ENCODE measurements at places on chromosomes 13 and 19.

DNA sequence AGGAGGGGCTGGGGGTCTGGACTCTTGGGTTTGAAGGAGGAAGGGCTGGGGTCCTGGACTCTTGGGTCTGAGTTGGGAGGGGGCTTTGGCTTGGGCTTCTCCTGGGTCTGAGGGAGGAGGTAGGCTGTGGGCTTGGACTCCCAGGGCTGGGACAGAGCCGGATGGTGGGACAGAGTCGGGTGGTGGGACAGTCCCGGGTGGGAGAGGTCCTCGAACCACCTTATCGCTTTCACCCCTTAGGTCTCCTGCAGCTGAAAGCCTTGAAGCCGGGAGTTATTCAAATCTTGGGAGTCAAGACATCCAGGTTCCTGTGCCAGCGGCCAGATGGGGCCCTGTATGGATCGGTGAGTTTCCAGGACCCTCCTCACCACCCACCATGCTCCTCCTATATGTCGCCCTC lies 1.4 kb downstream of the FGF21 start:
- DNase-seq: no peak

- no peak for DNase-seq
Observed at GRCh38 chr19:12485052-12485416, 418 bp upstream of the ZNF709 start.

- DNase-seq: no peak
Observed at GRCh38 chr19:13987101-13987890, 18.8 kb downstream of the RFX1 start.

DNA sequence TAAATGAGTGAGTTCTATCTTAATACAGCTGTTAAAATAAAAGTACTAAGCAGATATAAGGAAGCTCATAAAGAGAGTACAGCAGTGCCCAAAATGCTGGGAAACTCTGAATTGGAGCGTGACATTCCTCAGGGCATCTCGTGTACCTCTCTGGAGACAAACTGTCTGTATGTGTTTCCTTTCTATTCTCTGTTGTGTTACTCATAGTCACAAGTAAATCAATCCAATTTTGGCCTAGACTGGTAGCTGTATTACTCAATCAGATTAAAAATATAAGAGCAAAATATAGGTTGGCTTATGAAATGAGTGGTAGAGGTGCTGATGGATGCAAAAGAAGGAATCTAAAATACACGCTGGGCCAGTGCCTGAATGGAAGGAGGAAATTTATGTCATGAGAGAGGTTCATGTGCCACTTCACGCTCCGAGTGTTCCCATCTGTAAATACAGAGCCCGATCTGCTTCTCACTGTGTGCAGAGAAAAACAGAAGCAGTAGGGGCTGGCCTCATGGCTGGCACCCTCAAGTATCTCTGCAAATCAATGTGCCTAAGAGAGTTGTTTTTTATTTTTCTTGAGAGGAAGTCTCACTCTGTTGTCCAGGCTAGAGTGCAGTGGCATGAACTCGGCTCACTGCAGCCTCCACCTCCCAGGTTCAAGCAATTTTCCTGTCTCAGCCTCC lies 58.7 kb upstream of the RGCC start:
- peak; percentile 21 for DNase-seq

DNA sequence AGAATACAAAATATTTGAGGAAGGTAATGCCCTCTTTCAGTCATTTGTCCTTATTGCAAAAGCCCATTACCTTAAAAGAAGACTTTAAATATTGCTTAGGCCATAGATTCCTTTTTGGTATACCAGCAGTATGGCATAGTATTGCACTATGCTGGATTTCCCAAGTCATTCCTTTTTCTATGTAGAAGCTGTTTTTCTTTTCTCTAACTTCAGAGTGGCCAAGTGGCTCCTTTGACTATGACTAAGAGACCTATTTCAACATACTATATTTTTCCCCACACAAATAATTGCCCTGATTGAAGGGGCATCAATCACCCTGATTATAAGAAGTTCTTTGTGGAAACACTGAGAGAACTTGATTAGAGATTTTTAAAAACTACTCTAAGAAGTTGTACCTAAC lies 68.6 kb downstream of the UFM1 start:
- DNase-seq: no peak

DNA sequence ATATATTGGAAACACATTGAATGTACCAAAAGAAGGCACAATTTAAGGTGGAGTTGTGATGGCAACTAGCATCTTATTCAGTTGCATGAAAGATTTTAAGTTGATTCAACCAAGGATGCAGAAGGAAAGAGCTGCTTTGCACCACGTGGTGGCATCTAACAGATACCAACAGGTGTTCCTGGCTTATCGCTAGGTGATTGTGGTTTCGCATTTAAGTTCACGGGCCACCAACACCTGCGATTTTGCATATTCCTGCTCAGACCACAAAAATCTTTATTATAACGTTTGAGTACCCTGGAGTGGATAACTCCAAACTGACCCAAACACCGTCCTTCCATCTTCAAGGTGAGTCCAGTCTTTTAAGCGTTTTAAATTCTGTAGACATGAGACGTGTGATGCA lies 45.3 kb downstream of the RGCC start:
- no peak for DNase-seq

- no peak for DNase-seq
Observed at GRCh38 chr13:48322294-48322693, 18.7 kb downstream of the RB1 start.

GRCh38 chr19:10419646-10420443 lies 493 bp upstream of the PDE4A start:
- peak; percentile 98 for DNase-seq

Data from NCI-H82 (cell line).